ENCODE measurements at places on chromosomes 2 and 18. TPM values are rescaled to one million over a fixed set of nuclear protein-coding genes. Genes with fewer than 3 reads are reported as not detected.

SLC4A5 gene
- total RNA-seq = 0.45 TPM

FOXD4L1 gene
- total RNA-seq = 0.16 TPM

KCNS3 gene
- not detected for total RNA-seq

BOLL gene
- total RNA-seq = not detected

TPO gene
- total RNA-seq = not detected

ALPI gene
- total RNA-seq = not detected

SCN2A gene
- total RNA-seq = 18.5 TPM

NEB gene
- 0.41 TPM for total RNA-seq

SERPINB2 gene
- 67.6 TPM for total RNA-seq

XRCC5 gene
- 271 TPM for total RNA-seq

SLC5A7 gene
- not detected for total RNA-seq

ATP6V1B1 gene
- 0.09 TPM for total RNA-seq

UGT1A5 gene
- total RNA-seq = not detected

SERPINB13 gene
- not detected for total RNA-seq

AGBL5 gene
- total RNA-seq = 17.5 TPM

PSMA8 gene
- total RNA-seq = not detected

CDK15 gene
- total RNA-seq = 4.5 TPM

USP40 gene
- 40.2 TPM for total RNA-seq

GPAT2 gene
- total RNA-seq = 10.2 TPM

EFEMP1 gene
- total RNA-seq = 1,009 TPM

PRSS56 gene
- total RNA-seq = not detected

SCYGR6 gene
- total RNA-seq = not detected

IL1R2 gene
- total RNA-seq = 0.57 TPM

IL1A gene
- 0.90 TPM for total RNA-seq

IL1R1 gene
- total RNA-seq = 152 TPM

ST8SIA5 gene
- not detected for total RNA-seq

HOXD13 gene
- total RNA-seq = not detected

ANKRD62 gene
- total RNA-seq = not detected

FLACC1 gene
- 1.2 TPM for total RNA-seq

CYTIP gene
- total RNA-seq = 0.82 TPM

CYRIA gene
- 5.6 TPM for total RNA-seq

BOLA3 gene
- 10.2 TPM for total RNA-seq

UGT1A4 gene
- total RNA-seq = not detected

CDCA7 gene
- 6.2 TPM for total RNA-seq

EHD3 gene
- total RNA-seq = 10.7 TPM

ERFE gene
- 3.4 TPM for total RNA-seq

PLB1 gene
- total RNA-seq = 2.7 TPM

FN1 gene
- total RNA-seq = 3,314 TPM
